ENCODE measurements at places on chromosomes 12 and 14.

- DNase-seq = no peak
These were observed 1.4 kb downstream of the CALCOCO1 start for GRCh38 chr12:53725824-53726223.

- peak; percentile 49 for DNase-seq
These were observed at the start of gene CLMN for GRCh38 chr14:95319312-95320077. Gene CLMN (minus strand): TSS chr14:95319908. CDS start chr14:95319792, 116 bp downstream.

DNA sequence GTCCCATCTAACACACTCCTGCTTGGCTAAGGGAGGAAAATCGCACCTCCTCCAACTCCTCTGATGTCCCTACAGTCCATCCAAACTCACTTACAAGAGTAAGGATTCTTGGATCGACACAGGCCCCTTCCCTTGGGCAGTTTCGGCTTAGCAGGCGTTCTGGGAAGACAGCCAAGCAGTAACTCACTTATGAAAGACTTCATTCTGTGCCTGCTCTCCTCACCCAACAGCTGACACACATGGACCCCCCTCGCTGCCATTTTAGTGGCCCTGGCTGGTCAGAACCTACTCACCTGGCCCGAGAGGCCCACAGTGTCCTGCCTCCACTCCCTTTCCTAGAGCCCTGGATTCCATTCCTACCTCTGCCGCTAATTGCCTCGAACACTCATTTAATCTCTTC, 52.3 kb upstream of the BCL2L14 start:
- no peak for DNase-seq

DNA sequence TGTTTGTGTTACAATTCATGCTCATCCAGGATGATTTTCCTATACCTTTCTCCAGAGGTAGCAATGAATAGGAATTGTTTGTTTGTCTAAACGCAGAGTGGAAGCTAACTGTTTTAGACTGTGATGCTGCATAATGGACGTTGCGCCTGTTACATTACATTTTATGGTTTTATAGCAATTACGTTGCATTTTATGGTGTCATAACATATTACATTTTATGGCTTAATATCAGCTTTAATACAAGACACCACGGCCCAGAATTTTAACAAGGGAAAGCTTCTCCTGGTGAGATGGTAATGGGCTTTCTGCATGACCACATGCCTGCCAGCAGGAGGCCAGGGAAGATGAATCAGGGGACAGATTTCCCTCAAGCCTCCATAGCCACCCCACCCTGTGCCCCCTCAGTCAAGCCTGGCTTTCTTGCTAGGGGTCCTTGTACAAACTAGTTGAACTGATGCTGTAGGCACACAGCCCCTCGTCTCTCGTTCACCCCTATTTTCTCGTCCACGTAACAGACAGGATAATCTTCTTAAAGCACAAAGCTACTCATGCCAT, 56.5 kb downstream of the HSPB8 start:
- no peak for DNase-seq

DNA sequence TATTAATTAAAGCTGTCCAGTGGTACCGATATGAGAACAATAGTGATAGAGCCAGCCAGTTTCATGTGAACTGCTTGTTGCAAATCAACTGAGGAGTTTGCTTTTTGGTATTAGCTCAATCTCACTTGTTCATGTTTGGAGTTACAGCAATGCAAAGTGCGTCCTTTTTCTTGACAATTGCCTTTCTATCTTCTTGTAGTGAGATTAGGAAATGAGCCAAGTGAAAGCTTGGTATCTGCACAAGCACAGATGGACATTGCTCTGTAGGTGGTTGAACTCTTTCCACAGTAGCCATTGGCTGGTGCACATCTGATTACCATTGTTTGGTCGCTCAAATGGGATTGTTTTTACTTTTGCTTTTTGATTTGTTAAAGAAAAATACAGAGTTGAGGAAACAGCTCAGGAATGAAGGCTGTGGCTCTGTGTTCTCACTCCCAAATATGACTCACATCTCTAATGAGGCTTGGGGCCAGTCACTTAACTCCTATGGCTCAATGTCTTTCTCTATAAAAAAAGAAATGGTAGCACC, 241.4 kb downstream of the BMP4 start:
- DNase-seq = no peak

- DNase-seq = no peak
These were observed 392.5 kb upstream of the RGS6 start for GRCh38 chr14:71539650-71540285.

DNA sequence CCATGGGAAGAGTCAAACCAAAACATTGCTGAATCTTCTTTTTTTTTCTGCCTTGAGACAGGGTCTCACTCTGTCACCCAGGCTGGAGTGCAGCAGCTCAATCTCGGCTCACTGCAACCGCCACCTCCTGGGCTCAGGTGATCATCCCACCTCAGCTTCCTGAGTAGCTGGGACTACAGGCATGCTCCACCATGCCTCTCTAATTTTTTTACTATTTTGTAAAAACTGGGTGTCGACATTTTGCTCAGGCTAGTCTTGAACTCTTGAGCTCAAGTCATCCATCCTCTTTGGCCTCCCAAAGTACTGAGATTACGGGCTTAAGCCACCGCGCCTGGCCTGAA, 1.5 kb upstream of the KRT75 start:
- no peak for DNase-seq

DNA sequence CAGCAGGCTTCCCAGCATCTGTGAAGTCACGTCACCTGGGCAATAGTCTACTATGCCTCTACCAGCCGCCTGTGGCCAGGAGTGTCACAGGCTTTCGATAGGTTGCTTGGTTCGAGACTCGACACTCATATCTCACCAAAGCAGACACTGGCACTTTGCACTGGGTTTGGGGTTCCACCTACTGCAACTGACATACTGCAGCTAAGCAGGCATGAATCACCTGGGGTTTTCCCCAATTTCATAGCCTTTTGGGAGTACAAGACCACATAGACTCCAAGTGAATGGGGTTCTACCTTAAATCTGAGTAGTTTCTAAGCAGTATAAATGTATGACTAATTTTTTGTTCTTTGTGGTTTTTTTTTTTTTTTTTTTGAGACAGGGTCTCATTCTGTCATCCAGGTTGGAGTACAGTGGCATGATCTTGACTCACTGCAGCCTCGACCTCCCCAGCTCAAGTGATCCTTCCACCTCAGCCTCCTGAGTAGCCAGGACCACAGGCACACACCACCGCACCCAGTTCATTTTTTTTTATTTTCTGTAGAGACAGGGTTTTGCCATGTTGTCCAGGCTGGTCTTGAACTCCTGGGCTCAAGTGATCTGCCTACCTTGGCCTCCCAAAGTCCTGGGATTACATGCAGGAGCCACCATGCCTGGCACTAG, 32.1 kb downstream of the DMAC2L start:
- no peak for DNase-seq

- DNase-seq = no peak
These were observed 205.2 kb upstream of the RTL1 start for GRCh38 chr14:101108579-101109346.

DNA sequence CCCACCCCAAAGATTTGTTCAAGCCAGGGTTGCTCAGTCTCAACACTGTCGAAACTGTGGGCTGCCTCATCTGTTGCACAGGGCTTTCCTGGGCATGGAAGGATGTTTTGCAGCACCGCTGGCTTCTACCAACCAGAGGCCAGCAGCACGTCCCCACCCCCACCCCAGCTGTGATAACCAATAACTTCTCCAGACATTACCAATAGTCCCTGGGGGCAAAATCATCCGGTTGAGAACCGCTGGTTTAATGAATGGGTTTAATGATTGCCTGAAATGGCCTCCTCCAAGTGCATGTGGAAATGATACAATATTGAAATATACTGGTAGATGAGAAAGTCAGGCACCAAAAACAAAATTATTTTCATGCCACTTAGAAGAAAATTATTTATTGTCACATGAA, 44.5 kb downstream of the RIMBP2 start:
- no peak for DNase-seq

- no peak for DNase-seq
These were observed 1435.7 kb downstream of the LRFN5 start for GRCh38 chr14:43042408-43042807.

DNA sequence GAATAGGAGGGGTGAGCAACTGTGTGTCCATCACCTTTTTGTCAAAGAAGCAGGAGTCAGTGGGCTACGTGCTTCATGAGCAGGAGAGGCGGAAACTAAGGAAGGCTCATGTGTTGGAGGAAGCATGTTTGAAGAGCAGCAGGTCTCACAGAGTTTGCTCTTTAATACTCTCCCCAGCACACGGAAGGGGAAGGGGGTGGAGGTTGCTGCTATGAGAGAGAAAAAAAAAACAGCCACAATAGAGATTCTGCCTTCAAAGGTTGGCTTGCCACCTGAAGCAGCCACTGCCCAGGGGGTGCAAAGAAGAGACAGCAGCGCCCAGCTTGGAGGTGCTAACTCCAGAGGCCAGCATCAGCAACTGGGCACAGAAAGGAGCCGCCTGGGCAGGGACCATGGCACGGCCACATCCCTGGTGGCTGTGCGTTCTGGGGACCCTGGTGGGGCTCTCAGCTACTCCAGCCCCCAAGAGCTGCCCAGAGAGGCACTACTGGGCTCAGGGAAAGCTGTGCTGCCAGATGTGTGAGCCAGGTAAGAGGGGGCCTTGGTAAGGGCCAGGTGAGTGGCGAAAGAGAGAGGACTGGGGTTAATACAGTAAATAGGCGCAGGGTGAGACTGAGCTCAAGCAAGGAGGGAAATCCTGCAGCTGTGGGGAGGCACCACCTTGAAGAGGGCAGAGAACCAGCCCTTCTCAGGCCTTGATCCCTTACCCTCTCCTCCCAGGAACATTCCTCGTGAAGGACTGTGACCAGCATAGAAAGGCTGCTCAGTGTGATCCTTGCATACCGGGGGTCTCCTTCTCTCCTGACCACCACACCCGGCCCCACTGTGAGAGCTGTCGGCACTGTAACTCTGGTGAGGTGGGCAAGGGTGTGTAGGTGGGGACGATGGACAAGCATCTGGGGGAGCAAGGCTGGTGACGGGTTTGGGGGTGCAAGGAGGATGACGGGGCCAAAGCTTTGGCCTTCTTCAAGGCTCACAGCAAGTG, at the start of gene CD27:
Gene CD27, plus strand, starts transcription at position 252 of the 985 bp plus-strand sequence. Its CDS starts 141 bp downstream, at position 393.
- no peak for DNase-seq

- no peak for DNase-seq
These were observed 42.2 kb upstream of the GCH1 start for GRCh38 chr14:54944737-54945391.

GRCh38 chr14:65704437-65704836, 291.9 kb downstream of the FUT8 start:
- DNase-seq = no peak

GRCh38 chr12:96177013-96177412, 17.2 kb upstream of the ELK3 start:
- DNase-seq = no peak

DNA sequence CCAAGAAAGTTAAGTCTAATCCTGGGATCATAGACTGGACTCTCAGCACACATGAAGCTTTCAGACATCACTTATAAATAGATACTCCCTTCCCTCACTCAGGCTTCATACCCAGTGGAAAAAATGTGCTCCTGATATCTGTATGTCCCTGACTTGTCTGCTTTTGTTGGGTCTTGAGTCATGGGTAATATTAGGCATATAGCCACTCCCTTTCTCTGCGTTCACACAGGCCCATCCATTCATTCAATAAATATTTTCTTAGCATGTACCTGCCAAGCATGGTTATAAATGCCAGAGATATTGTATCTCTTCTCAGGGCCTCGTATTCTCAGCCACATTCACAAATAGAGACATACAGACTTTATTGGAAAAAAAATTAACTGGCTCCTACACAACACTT, 43.5 kb downstream of the COX16 start:
- DNase-seq = no peak

GRCh38 chr12:18281941-18282340, 20.6 kb downstream of the PIK3C2G start:
- DNase-seq = no peak

GRCh38 chr12:42871816-42872215, 282.3 kb upstream of the PRICKLE1 start:
- no peak for DNase-seq

- DNase-seq = no peak
These were observed 24.5 kb downstream of the LRTM2 start for GRCh38 chr12:1844661-1845409.

DNA sequence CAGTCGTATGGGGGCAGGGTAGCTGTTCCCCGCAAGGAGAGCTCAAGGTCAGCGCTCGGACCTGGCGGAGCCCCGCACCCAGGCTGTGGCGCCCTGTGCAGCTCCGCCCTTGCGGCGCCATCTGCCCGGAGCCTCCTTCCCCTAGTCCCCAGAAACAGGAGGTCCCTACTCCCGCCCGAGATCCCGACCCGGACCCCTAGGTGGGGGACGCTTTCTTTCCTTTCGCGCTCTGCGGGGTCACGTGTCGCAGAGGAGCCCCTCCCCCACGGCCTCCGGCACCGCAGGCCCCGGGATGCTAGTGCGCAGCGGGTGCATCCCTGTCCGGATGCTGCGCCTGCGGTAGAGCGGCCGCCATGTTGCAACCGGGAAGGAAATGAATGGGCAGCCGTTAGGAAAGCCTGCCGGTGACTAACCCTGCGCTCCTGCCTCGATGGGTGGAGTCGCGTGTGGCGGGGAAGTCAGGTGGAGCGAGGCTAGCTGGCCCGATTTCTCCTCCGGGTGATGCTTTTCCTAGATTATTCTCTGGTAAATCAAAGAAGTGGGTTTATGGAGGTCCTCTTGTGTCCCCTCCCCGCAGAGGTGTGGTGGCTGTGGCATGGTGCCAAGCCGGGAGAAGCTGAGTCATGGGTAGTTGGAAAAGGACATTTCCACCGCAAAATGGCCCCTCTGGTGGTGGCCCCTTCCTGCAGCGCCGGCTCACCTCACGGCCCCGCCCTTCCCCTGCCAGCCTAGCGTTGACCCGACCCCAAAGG, 804 bp downstream of the GAPDH start:
- peak; percentile 71 for DNase-seq

- DNase-seq = no peak
These were observed 70.2 kb downstream of the BTG1 start for GRCh38 chr12:92075425-92075914.

DNA sequence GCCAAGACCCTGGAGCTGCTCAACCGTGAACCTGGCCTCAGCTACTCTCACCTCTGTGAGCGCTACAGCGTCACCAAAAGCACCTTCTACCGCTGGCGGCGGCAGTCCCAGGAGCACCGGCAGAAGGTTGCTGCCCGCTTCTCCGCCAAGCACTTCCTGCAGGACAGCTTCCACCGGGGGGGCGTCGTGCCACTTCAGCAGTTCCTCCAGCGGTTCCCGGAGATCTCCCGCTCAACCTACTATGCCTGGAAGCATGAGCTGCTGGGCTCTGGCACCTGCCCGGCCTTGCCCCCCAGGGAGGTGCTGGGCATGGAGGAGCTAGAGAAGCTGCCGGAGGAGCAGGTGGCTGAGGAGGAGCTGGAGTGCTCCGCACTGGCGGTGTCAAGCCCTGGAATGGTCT, 9.3 kb downstream of the VRTN start:
- no peak for DNase-seq
